NCI-H1930 (cell line): ENCODE measurements at places on chromosomes 12 and 14.

GRCh38 chr12:43407816-43408645, 144.0 kb downstream of the ADAMTS20 start:
- no peak for DNase-seq

- no peak for DNase-seq
Measured at GRCh38 chr12:49367381-49368239, at the start of gene SPATS2. Gene SPATS2, plus strand, starts transcription at chr12:49367462. Its CDS starts 93,551 bp downstream, at chr12:49461013.

- DNase-seq: peak; percentile 64
Measured at GRCh38 chr12:129871991-129872972, 31.5 kb downstream of the TMEM132D start.

DNA sequence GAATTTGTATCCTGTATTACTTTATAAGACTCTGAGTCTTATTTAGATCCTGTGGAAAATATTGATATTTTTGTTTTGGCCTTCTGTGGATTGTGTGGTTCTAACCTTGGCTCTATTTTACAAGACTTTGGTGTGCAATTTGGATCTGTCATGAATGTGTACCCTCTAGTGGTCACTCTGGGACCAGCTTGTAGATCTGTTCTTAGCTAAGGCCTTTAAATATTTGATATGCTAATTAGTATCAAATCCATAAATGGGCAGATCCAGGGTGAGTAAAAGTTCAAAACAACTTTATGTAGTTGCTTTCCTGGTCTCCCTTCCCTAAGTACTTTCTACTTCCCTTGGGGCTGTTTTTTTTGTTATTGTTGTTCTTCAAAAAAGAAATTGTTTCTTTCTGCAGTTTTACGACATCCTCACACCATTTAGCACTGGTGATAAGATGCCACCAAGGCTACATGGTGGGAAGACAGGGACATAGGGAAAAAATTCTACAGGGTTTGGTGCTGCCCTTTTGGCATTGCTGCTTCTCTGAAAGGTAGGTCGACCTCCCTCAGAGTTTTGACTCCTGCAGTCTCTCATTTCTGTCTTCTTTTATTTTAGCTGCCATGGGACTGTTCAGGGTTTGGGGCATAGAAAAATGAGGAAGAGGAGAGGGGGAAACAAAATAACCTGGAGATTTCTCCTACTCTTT, 238.5 kb downstream of the GPHN start:
- no peak for DNase-seq

GRCh38 chr14:75277815-75278421, 710 bp upstream of the FOS start:
- no peak for DNase-seq
